SJCRH30 (cell line): ENCODE measurements at places on chromosomes 5 and 9. TPM values are rescaled to one million over a fixed set of nuclear protein-coding genes. Genes with fewer than 3 reads are reported as not detected.
A peak's percentile ranks its signal among the peaks of the same experiment; 100 is the strongest.

DNA sequence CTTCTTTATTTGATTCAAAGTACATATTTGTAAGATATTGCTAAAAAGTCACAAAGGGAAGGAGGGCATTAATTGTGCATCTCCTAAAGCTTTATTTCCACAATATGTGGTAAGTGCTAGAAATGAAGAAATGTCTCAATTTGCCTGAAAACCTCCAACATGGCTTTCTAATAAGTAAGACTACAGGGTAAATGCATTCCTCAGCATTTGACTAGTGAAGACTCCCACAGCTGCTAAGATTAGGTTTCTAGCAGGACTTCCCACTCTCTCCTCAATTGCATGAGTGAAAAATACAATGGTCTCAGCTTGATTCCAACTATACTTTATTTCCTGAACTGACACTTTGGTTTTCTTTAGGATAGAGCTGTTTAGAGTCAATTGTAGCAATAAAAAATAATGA is 162.1 kb downstream of the ELAVL2 start:
- no peak for DNase-seq

The ALDH7A1 gene
- total RNA-seq = 60.0 and 61.1 TPM in 2 replicates

- DNase-seq = no peak
Observed at GRCh38 chr9:13083366-13083765, 196.1 kb downstream of the MPDZ start.

The HRCT1 gene
- 0.48 TPM in 1 of 2 replicates, not detected in the other for total RNA-seq

The AHRR gene
- 0.15 and 0.20 TPM in 2 replicates for total RNA-seq

DNA sequence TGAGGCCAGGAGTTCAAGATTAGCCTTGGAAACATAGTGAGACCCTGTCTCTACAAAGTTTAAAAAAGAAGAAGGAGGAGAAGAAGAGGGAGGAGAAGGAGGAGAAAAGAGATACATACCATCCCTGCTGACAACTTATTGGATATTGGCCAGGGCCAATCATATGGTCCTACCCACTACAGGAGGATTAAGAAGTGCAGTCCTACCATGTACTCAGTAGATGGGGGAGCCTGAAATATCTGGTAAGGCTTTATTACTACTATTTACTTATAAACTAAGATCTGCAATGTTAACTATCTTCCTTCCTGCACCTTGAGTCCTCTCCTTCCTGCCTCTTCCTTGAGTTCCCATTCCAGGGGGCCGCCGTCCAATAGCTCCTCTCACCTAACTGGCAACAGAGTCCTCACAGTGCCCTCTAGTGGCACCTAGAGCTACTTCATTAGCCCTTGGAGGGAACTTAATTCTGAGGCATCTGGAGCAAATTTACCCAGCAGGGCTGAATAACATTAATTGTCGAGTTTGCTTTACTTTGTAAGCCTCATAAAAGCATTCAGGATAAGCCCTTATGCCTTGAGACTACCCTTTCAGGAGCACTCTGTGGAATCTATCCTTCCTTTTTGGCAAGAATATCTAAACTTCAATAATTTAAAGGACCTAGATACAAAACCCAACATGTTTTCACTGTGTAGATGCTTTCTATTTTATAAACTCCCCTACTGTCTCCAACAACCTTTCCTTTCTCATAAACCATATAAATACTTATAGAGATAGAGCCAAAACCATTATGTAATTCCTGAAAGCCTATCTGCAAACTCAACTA is 39.1 kb upstream of the RANBP6 start:
- DNase-seq = peak; percentile 69

DNA sequence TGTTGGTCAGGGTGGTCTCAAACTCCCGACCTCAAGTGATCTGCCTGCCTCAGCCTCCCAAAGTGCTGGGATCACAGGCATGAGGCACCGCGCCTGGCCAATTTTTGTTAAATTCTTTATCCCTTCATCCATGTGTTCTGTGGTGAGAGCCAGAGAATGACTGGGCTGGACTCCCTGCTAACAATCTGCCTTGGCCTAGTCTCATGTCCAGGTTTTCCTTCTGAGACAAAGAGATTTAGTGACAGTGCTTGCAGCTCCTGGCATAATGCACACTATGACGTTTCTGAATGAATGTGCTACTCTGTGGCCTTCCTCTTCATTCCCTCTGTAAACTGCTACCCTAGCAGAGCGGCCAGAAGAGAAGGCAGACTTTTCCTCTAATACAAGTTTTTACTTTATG is 79.3 kb downstream of the FOXD1 start:
- DNase-seq = no peak

- no peak for DNase-seq
Observed at GRCh38 chr5:652023-652515, 39.9 kb downstream of the CEP72 start.

- no peak for DNase-seq
Observed at GRCh38 chr5:160831801-160832200, 20.2 kb downstream of the ATP10B start.

- DNase-seq = peak; percentile 84
Observed at GRCh38 chr9:137441289-137441934, at the start of gene ENTPD8. TSS of gene ENTPD8 (minus strand) at chr9:137441357. CDS start at chr9:137438285, 3,072 bp downstream.

DNA sequence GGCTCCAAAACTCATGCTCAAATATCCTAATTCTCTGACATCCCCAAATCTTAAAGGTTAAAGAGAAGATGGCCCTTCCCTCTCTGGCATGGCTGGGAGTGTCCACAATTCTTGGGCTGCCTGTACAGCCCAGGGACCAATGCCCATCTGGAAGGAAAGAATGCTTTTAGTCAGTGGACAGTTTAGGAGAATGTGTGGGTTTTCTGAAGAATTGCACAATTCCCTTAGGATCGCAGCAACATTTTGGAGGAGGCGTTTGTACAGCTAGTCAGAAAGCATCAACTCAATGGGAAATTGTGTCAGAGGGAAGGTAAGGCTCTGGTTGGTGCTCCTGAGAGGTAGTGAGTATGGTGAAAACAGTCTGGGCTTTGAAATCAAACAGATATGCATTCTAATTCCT is 15.0 kb downstream of the FAM193B start:
- DNase-seq = no peak

The MLLT3 gene
- 26.6 and 30.9 TPM in 2 replicates for total RNA-seq

The FOXD4L6 gene
- 0.18 TPM in 1 of 2 replicates, not detected in the other for total RNA-seq

The TXNDC15 gene
- 48.1 and 61.2 TPM in 2 replicates for total RNA-seq

The SLC6A7 gene
- not detected in 2 replicates for total RNA-seq

DNA sequence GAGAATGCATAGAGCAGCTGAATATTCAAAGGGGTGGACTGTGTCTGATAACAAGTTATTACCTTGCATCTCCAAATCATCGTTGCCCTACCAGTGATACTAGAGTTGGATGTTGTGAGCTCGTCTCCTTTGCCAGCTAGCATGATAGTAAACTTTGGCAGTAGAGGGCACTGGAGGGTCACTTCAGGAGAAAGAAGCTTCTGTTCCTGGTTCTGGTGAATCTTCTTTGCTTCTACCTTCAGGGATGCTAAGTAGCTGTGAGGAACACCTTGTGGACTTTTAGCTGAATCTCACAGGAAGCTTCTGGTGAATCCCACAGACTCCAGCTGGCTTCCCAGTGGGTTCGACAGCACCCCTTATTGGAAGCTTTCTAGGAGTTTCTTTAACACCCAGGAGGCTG is 626.6 kb upstream of the SGCD start:
- peak; percentile 4 for DNase-seq

The CMYA5 gene
- 0.20 and 0.22 TPM in 2 replicates for total RNA-seq
